Adipocyte (in vitro differentiated cells): ENCODE measurements at places on chromosomes 7 and 10.

- peak; percentile 61 for DNase-seq
Observed at GRCh38 chr7:75534727-75535307, 42.7 kb downstream of the SPDYE5 start.

DNA sequence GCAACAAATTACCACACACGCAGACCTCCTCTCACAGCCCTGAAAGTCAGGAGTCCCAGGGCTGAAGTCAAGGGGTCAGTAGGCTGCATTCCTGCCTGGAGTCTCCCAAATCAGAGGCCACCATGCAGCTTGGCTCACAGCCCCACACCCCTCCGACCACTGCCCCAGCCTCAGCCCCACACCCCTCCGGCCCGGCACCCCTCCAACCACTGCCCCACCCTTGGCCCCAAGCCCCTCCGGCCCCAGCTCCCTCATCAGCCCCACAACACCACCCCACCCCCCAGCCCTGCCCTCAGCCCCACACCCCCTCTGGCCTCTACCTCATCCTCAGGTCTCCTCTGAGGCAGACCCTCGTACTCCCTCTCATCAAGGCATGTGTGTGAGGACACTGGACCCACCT is 85.7 kb downstream of the DIP2C start:
- DNase-seq: no peak

DNA sequence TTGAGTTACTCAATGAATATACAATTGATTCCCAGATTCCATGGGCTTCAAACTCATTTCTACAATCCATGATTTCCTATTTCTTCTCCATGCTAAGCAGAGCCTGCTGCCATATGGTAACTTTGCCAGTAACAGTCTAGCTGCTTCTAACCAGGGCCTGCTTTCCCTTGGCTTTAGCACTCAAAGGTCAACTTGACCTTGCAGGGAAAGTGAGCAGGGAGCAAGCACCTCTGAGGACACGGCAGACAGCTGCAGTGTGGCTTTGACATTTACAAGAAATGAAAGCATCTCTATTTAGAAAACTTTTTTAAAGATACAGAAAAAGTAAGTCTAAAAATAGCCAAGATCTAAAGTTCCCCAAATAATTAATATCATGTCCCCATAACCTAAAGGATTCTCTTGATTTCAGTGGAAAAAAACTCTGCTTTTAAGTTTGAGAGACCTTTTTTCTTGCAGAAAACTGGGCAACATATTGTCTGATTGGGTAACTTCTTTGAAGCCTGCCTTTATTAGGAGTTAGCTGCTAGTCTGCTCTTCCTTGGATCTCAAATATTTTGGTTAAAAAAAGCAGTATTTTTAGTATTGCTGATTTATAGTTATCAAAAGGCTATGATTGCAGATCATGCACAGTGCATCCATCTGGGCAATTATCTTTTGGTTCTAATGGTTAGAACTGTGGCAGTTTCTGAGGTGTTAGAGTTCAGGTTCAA is 257.9 kb downstream of the AHR start:
- no peak for DNase-seq

- DNase-seq: no peak
Observed at GRCh38 chr10:107425931-107426553, 261.5 kb upstream of the SORCS1 start.

GRCh38 chr10:35890676-35891495 is 248.8 kb upstream of the FZD8 start:
- no peak for DNase-seq

GRCh38 chr10:26454891-26455290 is 16.8 kb downstream of the APBB1IP start:
- DNase-seq: no peak

GRCh38 chr10:99540306-99540656 is 7.5 kb downstream of the NKX2-3 start:
- no peak for DNase-seq

GRCh38 chr10:93580828-93581227 is 14.4 kb downstream of the FFAR4 start:
- DNase-seq: no peak

- DNase-seq: no peak
Observed at GRCh38 chr7:96903906-96904305, 101.4 kb upstream of the DLX6 start.

GRCh38 chr10:130921911-130922440 is 389.5 kb downstream of the TCERG1L start:
- DNase-seq: no peak

- DNase-seq: no peak
Observed at GRCh38 chr7:39741942-39742623, 118.7 kb downstream of the RALA start.

GRCh38 chr10:123687758-123688157 is 21.6 kb downstream of the GPR26 start:
- no peak for DNase-seq

DNA sequence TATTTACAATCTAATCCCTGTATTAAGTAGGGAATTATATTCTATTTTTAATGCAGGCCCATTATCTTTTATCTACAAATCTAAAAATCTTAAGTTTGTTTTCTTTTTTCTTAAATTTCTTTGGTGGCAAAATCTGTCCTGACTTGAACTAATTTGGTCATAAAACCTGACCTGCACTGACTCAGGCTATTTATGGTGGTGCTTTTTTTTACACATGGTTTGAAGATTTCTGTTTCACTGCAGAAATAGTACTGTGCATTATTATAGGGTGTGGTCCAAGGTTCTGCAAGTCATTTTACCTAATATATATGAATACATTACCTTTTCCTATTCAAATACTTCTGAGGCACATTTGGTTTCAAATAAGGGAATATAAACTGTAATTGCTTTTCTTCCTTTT is 137.0 kb downstream of the CD36 start:
- no peak for DNase-seq

DNA sequence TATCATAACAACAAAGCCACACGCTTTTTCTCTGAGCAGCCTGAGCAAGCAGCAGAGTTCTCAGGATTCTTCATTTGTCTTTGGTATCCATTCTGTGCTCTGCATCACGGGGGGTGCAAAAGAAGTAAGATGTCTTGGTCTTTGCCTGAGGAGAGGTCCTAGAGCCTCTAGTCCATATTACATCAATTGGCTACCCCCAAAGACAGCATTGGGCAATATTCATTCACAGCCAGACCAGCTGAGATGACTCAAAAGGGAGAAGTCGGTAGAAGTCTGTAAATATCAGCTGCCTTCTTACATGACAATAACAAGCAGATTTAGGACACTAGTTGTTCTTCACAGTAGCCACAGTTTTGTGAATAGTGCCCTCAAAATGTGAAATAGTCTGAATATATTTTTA is 66.6 kb downstream of the FZD1 start:
- no peak for DNase-seq

GRCh38 chr7:53603461-53603860 is 568.0 kb downstream of the POM121L12 start:
- no peak for DNase-seq

GRCh38 chr7:47940088-47941013 is 7.9 kb downstream of the PKD1L1 start:
- DNase-seq: peak; percentile 52

- DNase-seq: no peak
Observed at GRCh38 chr10:128018691-128019090, 107.5 kb downstream of the MKI67 start.

DNA sequence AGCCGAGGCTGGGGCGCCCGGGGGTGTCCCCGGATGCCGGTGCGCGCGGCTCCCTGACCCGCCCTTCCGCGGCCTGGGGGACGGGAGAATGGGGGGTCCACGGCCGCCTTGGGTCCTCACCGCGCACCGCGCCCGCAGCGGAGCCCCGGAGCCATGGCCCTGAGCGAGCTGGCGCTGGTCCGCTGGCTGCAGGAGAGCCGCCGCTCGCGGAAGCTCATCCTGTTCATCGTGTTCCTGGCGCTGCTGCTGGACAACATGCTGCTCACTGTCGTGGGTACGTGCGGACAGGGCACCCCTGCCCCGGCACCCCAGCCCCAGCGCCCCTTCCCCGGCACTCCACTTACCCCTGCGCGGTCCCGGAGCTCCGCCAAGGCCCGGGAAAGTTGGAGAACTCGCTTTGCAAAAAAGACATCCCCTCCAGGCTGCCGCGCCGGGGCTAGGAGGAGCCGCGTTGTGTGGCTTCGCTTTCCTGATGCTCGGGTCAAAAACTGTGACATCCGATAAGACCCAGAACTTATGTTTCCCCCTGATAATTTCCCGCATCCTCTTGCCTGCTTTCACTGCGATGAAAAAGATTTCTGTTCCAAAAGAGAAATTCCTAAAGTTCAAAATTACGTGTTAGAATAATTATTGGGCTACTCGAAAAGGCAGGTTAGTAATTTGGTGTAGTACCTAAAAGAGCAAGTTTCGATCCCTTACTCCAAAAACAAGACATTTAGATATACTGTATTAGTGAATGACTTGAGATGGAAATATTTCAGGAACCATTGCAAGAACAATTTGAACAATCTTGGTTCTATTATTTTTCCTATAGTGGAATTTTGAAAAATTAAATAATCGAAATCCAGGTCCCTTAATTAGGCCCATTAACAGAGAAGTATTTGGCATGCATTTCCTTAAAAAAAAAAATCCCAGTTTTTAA is 888 bp downstream of the SLC18A2 start:
- DNase-seq: peak; percentile 5

- DNase-seq: no peak
Observed at GRCh38 chr10:103800789-103801540, 54.4 kb downstream of the SH3PXD2A start.

DNA sequence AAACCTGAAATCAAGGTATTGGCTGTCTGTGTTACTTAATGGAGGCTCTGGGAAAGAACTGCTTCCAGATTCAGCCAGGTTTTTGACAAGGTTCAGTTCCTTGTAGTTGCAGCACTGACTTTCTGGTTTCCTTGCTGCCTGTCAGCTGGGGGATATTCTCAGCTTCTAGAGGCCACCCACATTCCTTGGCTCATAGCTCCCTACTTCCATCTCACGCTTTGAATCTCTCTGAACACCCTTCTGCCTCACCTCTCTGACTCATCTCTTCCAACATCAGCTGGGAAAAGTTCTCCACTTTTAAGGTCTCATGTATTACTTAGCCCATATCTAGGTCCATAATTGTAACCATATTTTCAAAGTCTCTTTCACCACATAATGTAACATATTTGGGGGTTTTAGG is 22.9 kb upstream of the GPR22 start:
- DNase-seq: no peak

- no peak for DNase-seq
Observed at GRCh38 chr7:81666209-81666608, 103.6 kb downstream of the HGF start.

DNA sequence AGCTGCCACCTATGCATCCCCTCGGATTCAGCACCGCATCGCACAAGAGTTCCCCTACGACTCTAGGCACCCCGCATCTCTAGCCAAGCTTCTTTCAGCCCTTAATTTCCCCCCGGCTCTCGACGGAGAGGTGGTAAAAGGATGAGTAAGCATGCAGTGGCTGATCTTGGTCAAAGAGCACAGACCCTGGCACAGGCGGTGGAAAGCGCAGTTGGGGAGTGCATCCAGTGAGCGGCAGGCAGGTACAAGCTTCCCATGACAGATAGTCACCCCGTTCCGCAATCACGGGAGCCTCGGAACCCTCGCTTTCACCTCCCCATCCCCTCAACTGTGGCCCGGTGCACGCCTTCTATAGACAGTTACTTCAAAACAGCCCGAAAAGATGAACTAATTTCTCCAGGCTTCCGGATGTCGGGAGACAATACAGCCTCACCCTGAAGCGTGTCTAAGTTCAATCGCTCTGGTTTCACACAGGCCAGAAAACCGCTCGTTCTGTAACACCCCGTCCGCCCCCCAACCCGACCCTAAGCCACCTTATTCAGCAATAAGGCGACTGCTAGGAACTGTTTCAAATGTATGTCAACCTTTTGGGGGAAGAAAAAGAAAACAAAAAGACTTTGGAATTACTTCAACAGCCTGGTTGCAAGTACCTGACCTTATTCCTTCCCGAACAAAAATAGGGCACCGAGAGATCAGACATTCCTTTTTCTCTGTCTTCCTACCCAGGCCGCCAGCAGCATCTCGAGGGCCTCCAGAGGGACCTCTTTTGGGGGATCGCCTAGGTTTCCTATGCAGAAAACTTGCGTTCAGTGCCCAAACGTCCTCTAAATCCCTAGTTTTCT is 1.4 kb downstream of the RHEB start:
- DNase-seq: peak; percentile 69

DNA sequence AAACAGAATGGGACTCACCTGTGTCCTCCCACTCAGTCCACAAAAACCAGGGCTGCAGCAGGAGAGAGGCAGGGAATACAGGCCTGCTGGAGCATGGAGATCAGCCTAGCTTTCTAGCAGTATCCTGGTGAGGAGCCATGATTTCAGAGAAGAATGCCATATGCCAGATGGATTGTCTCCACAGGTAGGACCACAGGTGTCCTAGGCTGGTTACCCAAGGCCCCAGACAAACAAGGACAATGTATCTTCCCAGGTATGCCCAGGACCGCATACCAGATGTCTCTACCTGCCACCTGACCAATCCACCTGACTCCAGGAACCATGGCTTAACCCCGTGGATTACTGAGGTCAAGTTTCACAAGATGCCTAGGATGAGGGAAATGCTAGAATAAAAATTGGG is 295.4 kb upstream of the NPSR1 start:
- DNase-seq: no peak

DNA sequence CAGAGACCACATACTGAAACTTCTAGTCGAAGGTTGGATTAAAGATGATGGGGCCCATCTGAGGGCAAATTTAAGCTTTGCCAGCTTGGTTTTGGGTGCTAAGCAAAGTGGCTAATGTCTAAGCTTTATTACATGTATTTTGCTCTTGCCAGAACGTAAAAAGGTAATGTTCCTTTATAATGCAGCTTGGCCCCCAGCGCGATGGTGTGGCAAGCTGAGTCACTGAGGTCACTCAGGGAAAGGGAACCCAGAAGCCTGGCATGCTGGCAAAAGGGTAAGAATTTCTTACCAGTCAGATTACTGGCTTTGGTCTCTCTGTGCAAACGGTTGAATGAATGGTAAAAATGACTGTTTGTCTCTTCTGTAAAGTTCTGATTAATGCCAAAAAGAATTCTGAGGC is 158.3 kb upstream of the KCND2 start:
- no peak for DNase-seq

DNA sequence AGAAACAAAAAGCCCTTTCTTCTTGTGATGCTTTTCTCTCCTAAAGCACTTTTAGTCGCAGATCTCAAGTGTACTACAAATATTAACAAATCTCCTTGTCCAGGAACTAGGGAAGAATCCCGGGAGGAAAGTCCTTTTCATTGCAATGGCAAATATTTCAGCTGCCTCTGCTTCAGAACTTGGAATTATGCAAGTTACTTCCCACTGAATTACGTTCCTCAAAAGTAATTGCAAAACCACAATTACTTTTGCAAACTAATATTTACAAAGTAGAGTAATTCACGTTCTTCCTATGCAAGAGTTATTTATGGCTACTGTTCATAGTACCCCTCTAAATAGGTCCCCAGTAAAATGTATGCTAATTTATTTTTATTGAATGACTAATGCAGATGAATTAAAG is 14.5 kb downstream of the PRKCQ start:
- no peak for DNase-seq

- no peak for DNase-seq
Observed at GRCh38 chr7:8433477-8434289, at the start of gene NXPH1. Gene NXPH1 (plus strand): TSS chr7:8433609.

DNA sequence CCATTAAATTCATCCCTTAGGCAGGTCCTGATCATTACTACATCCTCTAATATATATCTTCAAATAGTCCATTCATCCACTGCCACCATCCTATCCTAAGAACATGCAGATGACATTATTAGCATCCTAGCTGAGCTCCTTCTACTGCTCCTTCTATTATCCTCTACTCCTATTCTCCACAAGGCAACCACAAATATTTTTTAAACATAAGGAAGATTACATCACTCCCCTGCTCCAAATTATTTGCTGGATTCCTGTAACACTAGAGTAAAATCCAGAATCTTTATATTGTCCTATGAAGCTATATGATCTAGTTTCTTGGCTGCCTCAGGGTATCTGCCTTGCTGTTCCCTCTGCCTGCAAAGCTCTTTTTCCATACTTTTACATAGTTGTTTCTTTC is 176.3 kb upstream of the SLC26A5 start:
- DNase-seq: no peak
